ENCODE measurements at places on chromosomes 5 and 9. TPM values are rescaled to one million over a fixed set of nuclear protein-coding genes. Genes with fewer than 3 reads are reported as not detected.

- no peak for DNase-seq
Observed at GRCh38 chr5:110951373-110951791, 120.1 kb upstream of the TSLP start.

GRCh38 chr9:129619787-129620668 lies 873 bp downstream of the C9orf50 start:
- DNase-seq = peak; percentile 55

DNA sequence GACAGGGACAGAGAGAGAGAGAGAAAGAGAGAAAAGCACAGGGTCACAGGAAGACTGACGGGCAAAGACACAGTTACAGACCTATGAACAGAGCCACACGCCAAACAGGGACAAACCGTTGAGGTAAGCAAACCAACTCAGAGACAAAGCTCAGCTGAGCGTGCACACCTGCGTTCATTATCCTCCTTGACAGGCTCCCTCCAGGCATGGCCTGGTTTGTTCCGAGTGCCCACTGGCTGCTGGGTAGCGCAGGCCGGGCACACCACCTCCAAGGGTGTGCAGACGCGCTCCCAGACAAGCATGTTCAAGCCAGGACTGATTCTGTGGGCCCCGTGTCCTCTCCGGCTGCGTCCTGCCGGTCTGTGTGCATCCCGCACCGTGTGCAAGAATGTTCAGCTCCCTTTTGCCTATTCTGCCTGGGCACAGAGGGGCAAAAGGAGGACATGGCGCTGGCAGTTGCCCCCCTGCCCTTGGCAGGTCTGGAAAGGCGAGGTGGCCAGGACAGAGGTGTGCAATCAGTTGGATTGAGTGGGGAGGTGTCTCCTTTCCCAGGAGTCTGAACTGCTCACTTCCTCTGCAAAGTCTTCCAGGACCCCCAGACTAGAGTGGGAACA lies 467 bp upstream of the SMIM32 start:
- no peak for DNase-seq

PRR7 gene
- total RNA-seq = not detected

KLF4 gene
- 59.0 TPM for total RNA-seq

INSYN2B gene
- total RNA-seq = 1.7 TPM

APBA1 gene
- 20.9 TPM for total RNA-seq
